NCI-H1436 treated with DMSO at 0.1 percent for 48 hours (cell line): ENCODE measurements at places on chromosomes 7 and 10.

DNA sequence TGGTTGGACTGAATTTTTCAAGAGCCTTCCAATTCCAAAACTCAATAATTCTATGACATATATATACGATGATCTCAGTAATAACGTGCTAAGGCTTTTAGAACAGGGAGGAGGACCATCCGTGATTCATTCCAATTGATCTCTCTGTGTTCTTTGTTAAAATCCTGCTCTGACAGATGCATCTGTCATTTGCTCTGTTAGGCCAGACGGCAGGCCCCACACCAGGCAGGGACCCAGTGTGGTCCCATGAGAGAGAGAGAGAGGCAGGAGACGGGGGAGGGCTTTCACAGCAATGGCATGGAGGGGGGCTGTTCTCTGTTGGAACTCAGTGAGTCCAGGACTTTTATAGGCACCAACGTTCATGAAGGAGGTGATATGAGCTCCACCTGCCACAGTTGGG is 160.0 kb upstream of the INSYN2A start:
- DNase-seq: no peak

DNA sequence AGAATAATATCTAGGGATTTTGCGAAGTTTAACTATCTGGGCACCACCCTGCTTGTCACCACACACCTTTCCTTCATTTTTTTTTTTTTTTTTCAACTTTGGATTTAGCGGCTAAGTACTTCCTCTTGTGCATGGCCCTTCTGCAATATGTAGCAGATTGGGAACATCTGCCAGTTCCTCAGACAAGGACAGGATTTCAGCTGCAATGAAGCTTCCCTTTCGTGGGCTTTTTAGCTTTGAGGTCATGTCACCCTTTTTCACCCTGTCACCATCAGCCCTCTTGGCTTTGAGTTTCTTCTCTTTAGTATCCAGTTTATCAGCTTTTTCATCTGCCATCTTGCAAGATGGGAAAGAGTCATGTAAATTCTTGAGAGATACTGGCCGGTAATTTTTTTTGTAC is 81.6 kb upstream of the ETV1 start:
- no peak for DNase-seq

DNA sequence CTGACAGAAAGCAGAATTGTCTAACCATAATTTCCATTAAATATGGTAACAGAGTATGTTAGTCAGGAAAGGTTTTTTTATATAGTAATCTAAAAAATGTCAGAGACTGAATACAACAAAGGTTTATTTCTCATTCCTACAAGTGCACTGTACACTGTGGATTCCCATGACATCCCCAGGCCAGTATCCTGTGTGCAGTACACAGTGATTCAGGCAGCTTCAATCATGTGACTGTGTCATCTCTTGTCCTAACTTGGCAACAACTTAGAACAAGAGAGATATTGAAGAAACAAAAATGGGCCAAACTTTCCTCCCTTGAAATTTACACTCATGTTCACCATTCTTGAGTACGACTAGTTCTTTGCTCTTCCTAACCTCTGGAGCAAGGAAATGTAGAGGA is 189.8 kb upstream of the SEMA3A start:
- DNase-seq: no peak

GRCh38 chr7:35024298-35024697 is 13.0 kb downstream of the DPY19L1 start:
- no peak for DNase-seq

- DNase-seq: no peak
These were observed 224.3 kb upstream of the PHYHIPL start for GRCh38 chr10:58952162-58952601.
